ENCODE measurements at places on chromosomes 5 and 9.

- DNase-seq = no peak
Measured at GRCh38 chr5:141654298-141654697, 3.1 kb upstream of the FCHSD1 start.

DNA sequence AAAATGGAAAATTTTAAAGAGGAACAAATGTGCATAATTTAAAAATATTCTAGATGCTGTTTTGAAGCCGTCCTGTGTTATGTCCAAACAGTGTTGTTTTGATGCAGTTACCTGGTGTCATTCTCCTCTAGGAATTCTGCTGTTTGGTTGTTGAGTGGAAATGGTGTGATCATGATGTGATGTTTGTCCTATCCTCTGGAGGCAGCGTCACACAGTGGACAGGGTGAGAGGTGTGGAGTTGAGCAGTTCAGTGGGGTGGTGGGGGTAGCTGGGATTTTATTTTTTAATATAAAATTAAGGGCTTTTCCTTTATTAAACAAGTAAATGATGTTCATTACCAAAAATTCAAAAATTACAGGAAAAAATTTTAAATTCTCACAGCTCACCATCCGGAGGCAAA is 31.2 kb downstream of the PRDM6 start:
- DNase-seq = no peak

GRCh38 chr5:81058121-81058520 is 98.0 kb downstream of the RASGRF2 start:
- no peak for DNase-seq

DNA sequence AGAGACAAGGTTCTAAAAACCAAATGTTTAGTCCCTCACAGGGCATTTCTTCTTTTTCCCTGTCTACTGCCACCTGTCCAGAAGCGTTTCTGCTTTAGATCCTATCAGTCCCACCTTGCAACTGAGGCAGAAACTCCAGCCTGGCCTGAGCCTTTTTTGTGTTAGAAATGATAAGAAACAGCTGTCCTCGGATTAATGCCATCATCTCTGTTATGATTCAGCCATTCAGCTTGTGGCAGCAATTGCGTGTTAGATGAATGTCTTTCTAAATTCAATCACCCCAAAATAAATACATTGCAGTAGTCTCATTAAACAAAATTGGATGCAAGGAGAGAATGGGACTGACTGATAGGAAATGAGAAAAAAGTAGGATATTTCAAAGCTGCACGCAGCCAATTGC is 28.3 kb upstream of the FRMPD1 start:
- DNase-seq = no peak

- no peak for DNase-seq
Measured at GRCh38 chr9:133321411-133321935, 14.5 kb downstream of the SURF6 start.

DNA sequence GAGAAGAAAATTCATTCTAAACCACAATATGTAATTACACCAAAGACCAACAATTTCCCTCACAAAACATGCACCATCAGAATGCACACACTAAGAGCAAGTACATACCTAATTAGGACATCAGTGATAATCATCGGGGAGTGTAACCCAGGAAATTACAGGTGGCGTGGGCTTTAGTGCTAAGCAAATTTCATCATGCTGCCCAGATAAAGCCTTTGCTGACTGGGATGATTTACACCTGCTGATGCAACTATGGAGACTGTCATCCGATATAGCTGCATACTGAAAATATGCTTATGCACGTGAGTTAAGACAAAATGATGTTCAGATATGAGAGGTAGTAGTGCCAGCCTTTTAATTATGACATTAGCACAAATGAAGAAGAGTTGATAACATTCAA is 123.2 kb downstream of the DCP2 start:
- DNase-seq = no peak

GRCh38 chr5:125823572-125823971 is 599.6 kb upstream of the GRAMD2B start:
- no peak for DNase-seq

DNA sequence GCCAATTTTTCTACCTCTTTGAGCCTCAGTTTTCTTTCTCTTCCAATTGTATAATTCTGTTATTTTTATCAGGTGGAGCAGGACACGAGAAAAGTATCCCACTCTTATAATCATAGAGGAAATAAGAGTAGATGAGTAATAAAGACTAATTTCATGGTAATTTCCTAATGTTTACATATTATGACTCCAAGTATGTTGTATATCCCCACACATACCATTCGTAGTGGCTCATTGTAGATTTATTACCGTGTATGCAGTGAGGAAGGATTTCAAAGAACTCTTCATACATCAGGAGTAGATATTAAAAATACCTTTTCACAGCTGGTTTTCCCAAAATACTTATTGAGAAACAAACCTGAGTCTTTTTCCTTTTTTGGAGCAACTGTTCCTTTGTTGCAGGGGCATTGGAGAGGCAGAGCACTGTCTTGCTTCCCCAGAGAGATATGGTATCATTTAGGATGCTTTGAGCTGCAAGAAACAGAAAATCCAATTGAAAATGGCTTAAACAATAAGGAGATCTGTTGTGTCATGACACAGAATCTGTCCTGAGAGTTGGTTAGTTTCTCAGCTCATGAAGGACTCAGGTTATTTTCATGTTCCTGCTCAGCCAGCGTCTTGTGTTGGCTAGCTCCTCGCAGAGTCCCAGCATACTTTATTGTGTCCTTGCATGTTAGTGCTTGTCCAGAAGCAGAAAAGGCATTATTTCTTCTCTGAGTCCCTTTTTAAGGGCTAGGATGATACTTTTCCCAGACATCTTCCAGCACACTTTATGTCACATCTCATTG is 291.2 kb downstream of the ARHGAP26 start:
- DNase-seq = no peak

GRCh38 chr5:135434591-135435466 is 12.3 kb downstream of the DCANP1 start:
- no peak for DNase-seq

- no peak for DNase-seq
Measured at GRCh38 chr9:125998837-125999503, 251.8 kb downstream of the PBX3 start.

DNA sequence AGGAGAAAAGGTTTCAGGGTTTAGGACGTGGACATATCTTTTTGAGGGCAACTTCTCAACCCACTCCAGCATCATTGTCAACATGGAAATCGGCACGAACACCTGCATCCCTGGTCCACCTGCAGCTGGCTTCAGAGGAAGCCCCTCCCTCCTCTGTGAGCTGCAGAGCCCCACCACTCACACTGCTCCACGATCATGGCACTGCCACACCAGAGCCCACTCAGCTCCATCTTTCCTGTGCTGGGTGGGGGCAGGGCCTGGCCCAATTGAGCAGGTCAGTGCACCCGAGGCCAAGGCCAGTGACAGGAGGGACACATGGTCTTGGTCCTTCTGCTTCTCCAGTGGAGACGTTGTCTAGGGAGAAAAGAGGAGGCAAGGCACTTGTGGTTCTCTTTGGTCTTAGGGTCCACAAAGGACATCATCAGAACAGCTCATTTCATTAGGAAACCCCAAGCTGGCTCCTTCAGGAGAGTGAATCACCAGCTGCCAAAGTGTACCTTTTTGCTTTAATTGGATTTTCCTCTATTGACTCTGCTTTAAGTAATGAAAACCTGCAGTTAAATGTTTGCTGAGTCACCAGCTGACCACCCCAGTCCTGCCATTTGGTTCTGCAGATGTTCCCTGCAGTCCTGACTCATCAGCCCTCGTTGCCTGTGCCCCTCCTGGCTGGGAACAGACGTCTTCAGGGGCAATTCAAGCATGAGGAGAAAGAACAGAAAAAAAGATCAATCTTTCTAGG is 56.2 kb downstream of the UBE2QL1 start:
- DNase-seq = no peak

- DNase-seq = no peak
Measured at GRCh38 chr9:19173598-19174125, 46.4 kb upstream of the PLIN2 start.

DNA sequence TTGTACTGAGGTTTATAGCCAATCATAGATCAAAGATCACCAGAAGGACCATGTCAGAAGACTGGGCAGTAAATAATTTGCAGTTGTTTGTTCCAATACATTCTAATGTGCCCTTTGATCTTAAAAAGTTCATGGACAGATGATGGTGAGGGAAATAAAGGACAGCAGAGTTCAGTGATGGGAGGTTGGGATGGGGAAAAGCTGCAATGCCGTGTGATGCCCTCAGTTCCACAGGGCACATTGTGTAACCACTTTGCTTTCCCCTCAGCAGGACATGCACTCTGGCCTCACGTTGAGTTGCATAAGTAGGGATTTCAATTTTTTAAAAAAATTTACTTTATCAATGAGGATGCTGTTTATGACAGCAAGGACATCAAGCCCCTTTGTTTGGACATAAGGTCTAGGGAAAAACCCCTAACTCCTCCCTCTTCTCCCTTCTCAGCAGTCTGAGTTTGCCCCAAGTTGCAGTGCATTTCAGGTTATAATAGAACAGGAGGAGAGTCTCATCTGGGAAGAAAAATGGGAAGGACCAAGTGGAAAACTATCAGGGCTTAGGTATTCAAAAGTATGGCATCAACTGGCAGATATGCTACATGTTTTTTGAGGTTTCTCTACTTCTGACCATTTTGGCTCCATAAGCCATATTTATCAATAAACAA is 83.1 kb upstream of the TMED7 start:
- no peak for DNase-seq

GRCh38 chr9:5263351-5264218 is 32.4 kb downstream of the INSL4 start:
- no peak for DNase-seq

DNA sequence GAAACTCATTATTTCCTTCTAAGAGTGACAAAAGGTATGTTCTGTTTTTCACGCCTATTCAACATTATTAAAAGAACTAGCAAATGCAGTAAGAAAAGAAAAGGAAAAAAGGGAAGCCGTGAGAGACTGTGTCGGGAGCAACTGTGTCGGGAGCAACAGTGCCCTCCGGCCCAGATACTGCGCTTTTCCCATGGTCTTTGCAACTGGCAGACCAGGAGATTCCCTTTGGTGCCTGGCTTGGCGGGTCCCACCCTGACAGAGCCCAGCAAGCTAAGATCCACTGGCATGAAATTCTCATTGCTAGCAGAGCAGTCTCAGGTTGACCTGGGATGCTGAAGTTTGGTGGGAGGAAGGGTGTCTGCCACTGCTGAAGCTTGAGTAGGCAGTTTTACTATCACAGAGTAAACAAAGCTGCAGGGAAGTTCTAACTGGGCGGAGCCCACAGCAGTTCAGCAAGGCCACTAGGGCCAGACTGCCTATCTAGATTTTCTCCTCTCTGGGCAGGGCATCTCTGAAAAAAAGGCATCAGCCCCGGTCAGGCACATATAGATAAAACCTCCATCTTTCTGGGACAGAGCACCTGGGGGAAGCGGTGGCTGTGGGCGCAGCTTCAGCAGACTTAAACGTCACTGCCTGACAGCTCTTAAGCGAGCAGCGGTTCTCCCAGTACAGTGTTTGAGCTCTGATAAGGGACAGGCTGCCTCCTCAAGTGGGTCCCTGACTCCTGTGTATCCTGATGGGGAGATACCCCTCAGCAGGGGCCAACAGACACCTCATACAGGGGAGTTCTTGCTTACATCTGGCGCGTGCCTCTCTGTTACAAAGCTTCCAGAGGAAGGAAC is 1237.4 kb upstream of the CDH18 start:
- DNase-seq = no peak

DNA sequence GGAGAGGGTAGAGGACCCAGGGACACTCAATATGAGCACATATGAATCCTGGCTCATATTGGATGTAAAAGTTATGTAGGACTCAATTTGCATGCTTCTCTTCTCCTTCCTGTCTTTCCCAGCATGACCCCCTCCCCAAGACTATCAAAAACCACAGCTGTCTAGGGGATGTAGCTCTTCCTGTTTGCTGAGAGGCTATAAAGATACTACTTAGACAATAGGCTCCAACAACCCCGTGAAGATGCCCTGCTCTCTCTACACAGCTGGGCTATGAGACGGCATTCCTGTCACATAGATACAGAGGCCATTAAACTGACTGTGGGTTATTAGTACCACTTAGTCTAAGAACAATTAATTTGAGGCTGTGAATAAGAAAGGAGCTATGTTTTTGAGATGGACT is 56.5 kb upstream of the PCSK1 start:
- DNase-seq = no peak

DNA sequence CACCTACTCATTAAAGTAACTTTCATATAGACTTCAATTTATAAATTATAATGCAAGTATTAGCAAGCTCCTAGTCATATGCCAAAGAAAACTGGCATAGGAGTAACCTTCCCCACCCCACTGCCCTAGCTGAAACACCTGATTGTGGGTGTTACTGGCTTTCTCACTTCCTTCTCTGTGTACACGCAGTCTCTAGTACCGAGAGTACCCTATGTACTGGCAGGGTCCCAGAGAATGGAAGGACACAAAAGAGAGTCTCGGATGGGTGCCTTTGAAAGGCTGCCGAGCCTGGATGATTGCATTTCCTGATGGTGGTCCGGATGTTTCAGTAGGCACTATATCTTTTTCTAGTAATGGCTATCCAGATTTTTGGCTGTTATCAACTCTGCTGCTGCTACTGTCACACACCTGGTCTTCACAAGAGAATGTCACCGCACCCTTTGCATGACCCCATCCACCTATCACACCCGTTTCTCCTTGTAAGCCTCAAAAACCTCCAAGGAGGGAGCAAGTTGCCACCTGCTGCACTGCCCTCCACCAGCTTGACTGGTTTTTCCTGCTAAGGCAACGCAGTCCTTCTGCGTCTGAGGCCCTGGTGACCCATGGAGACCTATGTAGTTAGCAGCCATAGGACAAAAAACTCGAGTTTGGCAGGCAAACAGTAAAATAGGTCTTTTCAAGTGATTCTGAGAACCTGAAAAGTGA is 53.8 kb upstream of the CLINT1 start:
- no peak for DNase-seq

DNA sequence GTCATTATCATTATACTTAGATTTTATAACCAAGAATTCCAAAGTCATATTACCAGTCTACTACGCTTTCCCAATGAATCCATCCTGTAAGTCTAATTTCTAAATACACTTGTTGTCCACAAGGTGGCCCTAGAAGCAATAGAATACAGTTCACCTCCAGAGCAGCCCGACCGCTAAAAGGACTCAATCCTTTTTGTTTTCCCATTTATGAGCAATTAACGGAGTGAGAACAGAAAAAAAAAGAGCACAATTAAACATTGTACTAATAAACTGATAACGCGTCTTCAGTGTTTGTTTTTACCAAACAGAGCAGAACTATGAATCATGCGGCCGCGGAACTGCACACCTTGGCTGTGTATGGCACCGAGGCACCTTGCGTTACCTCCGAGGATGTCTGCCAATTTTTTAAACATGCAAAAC is 160.7 kb upstream of the DAPK1 start:
- peak; percentile 38 for DNase-seq

GRCh38 chr5:101585366-101585765 is 682.3 kb upstream of the ST8SIA4 start:
- no peak for DNase-seq
